Activated naive CD8-positive, alpha-beta T cell treated with anti-CD3 and anti-CD28 coated beads, Interleukin-2, amount 50 U/mL, for 16 hours (primary cell): ENCODE measurements at places on chromosomes 11 and 22.

DNA sequence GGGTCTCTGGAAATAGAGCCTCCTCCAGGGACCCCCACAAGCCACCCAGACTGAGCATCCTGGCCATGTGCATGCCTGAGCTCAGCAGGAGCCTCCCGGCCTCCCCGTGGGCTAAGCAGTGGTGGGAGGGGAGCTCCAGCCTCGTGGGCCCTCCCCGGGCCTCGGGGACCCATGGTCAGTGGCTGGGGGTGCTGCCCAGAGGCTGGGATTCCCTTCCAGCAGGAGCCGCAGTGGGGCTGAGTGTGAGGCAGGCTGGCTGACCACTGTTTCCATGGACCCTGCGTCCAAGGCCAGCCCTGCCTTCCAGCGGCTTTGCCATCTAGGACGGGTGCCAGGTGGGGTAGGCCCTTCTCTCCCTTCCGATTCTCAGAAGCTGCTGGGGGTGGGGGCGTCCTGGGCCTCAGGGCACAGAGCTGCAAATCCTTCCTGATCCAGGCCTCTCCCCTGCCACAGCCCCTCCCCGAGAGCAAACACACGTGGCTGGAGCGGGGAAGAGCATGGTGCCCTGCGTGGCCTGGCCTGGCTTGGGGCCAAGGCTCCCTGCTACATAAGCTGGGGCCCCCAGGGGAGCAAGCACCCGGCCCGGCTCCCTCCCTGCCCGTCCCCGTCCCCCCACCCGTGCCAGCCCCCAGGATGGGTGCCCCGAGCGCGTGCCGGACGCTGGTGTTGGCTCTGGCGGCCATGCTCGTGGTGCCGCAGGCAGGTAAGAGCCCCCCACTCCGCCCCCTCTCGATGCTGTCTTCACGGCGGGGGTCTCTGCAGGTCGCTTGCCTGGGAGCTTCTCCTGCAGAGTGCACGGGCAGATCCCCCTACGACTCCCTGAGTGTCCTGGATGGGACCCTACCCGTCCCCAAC is at the start of gene MUC5B:
TSS of gene MUC5B (plus strand) at position 576 of the 855 bp plus-strand sequence. CDS start at position 634, 58 bp downstream.
- no peak for DNase-seq

DNA sequence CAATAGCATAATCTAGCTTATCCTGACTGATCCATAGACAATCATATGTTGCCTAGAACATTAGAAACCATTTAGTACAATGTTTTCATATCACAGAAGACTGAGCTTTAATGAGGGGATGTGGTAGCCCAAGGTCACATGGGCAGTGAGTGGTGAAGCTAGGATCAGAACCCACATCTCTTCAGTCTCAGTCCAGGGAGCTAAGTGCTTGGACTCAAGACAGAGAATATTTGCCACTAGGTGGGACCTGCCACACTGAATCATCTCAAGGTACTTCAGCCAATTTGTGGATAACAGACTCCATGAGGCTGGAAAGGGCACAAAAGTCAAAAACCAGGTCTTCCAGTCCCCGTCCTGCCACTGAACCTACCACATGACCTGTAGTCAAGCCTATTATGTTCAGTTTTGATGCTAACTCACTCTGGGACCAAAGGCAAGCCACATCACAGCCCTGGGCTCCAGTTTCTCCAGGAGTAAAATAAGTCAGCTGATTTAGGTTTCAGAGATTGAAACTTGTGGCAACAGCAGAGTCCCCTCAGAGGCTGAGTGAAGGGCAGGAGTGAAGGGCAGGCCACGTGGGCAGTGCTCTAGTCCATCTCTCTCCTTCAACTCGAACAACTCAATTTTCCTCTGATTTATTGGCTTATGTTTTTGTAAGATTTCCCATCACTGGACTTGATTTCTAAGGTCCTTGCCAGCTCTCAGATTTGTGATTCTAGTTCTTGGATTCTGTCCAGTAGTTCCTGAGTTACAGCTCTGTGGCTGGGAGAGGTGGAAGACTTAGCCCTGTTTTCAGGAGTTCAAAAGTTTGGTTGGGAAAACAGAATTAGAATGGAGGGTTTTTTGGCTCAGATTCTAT is 84.6 kb upstream of the PHOX2A start:
- no peak for DNase-seq

DNA sequence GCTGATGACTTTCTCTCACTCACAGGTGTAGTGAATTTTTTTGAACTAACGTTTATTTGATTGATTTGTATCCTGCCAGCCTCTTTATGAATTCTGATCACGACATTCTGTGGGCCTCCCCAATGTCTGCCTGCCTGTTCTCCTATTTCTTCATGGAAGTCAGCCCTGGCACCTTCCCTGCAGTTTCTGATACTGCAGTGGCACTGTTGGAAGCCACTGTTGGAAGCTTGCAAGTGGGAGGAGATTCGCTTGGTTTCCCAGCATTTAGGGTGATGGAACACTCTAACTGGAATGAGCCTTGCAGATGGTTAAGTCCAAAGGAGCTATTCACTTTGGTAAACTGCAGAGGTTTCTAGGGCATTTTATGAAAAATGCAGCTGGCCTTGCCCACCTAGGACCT is 1.3 kb upstream of the THY1 start:
- DNase-seq: no peak

DNA sequence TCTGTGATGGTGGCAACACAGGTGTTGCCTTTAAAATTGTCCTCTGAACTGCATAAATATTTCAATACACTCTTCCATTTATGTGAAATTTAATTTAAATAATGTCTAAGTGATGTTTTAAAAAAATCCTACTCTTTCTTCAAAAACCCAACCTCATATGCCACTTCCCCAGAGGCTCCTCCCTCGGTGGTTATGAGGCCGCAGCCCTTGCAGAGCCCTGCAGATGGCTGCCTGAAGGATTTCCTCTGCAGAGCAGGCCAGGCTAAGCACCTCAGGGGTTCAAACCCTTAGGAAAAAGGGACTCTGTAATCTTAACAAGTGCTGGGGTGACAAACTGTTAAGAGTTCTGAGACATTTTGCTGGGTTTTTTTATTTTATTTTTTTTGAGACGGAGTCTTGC is 25.2 kb downstream of the MORC2 start:
- no peak for DNase-seq

GRCh38 chr11:11425806-11426205 is 72.8 kb upstream of the CSNK2A3 start:
- no peak for DNase-seq
